Chondrocyte (in vitro differentiated cells): ENCODE measurements at places on chromosomes 6 and 20. TPM values are rescaled to one million over a fixed set of nuclear protein-coding genes. Genes with fewer than 3 reads are reported as not detected.

DNA sequence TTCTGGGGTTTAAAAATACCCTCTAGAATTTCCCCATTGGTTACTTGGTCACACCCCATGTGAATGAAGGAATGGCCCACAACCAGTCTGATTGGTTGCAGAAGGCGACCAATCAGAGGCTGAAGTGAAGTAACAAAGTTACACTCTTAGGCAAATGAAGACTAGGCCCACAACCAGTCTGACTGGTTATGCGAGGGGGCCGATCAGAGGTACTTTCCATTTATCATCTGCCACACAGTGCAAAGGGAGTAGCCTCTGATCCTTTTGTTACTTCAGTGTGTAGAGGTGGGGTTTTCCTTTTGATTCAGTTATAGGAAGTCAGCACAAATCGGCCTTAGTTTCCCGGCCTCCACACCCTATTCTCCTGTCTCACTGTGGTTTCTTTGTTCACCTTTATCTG is 61.2 kb upstream of the SGK1 start:
- DNase-seq, result no peak

- no peak for DNase-seq
Observed at GRCh38 chr6:39706819-39707335, 18.3 kb downstream of the KIF6 start.

DNA sequence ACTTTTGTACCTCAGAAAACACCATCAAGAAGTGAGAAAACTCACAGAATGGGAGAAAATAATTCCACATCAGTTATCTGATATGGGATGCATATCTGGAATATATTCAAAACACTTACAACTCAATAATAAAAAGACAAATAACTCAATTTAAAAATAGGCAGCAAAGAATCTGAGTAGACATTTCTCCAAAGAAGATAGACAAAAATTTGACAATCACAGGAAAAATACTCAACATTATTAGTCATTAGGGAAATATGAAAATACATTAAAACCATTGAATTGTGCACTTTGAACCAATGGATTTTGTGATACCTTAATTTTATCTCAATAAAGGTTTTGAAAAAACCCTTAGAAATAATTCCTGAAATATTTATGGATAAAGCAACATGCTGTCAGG is 36.9 kb upstream of the STMND1 start:
- no peak for DNase-seq

The EGFL8 gene
- total RNA-seq, result 14.3 to 16.3 TPM (median 15.4 TPM) in 3 replicates

DNA sequence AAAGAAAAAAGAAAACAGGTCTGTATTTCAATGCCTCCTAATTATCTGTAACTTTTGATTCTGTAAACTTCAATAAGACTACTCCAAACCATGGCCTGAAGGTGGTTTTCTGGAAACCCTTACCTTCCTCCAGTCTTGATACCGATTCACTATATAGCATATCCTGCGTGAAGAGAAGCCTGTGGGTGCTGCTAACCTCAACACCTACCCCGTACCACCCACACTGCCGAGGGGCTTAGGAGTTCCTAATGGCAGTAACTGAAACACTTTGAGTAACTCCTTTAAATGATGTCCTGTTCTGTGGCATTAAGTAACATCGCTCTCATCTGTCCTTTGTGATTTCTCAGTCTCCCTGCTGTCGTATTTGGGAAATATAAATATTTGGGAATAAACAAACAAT is 104.5 kb upstream of the CARMIL1 start:
- DNase-seq, result no peak

The RIN2 gene
- 24.4 to 45.7 TPM (median 27.8 TPM) in 3 replicates for total RNA-seq

The RNF39 gene
- not detected in 3 replicates for total RNA-seq

- no peak for DNase-seq
Observed at GRCh38 chr6:129239825-129240491, 357.0 kb downstream of the LAMA2 start.

GRCh38 chr6:107290491-107290890 is 168.9 kb downstream of the PDSS2 start:
- DNase-seq, result no peak

- DNase-seq, result no peak
Observed at GRCh38 chr6:111596784-111597183, 8.9 kb downstream of the TRAF3IP2 start.

The TRAPPC3L gene
- 0.19 TPM in 1 of 3 replicates, not detected in the others for total RNA-seq

DNA sequence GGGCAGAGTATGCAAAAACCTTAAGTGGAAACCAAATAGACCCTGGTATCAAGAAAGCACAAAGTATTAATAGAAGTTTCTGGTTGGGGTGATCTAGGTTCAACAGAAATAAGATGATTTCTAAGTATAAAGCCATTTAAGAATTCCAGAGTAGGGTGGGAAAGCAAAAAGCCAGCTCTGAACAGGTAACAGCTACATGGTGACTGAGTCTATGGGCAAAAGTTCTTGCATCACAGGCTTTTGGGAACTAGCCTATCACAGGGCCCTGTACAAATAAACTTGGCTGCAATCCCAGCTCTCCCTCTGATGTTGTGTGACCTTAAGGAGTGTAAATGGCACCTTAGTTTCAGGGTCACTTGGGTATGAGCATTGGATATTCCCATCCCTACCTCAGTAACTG is 5.5 kb downstream of the TCF19 start:
- no peak for DNase-seq

GRCh38 chr20:5569021-5569420 is 181.2 kb upstream of the SHLD1 start:
- DNase-seq, result no peak

GRCh38 chr20:44856856-44857448 is 28.6 kb upstream of the YWHAB start:
- DNase-seq, result no peak

The FAM83C gene
- total RNA-seq, result not detected in 3 replicates

The FNDC1 gene
- 10.5 to 13.8 TPM (median 12.8 TPM) in 3 replicates for total RNA-seq

The SLC16A10 gene
- 0.02 TPM in 1 of 3 replicates, not detected in the others for total RNA-seq

- no peak for DNase-seq
Observed at GRCh38 chr20:17940224-17940971, 28.2 kb downstream of the SNX5 start.

DNA sequence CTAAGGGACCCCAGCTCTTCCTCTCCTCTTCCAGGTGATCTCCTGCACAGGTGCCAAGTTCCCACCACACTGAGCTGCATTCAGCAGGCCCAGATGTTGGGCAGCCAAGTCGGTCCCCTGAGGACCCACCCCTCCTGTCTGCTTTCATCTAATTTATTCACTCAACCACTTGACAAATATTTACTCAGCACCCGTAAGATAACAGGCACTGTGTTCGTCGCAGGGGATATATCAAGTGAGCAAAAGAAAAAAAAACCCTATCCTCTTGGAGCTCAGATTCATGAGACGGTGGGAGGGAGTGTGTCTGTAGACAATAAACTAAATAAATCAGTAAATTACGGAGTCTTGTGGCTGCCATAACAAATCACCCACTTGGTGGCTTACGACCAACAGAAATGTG is 143.6 kb downstream of the MRPL14 start:
- no peak for DNase-seq

The SYNDIG1 gene
- total RNA-seq, result 5.6 to 16.4 TPM (median 6.1 TPM) in 3 replicates
